M059J (cell line): ENCODE measurements at places on chromosomes 2 and 18. TPM values are rescaled to one million over a fixed set of nuclear protein-coding genes. Genes with fewer than 3 reads are reported as not detected.

GRCh38 chr2:203246646-203247045 lies 7.8 kb downstream of the CYP20A1 start:
- DNase-seq = no peak

GRCh38 chr2:71730785-71731383 lies 277.5 kb downstream of the DYSF start:
- no peak for DNase-seq

- no peak for DNase-seq
Measured at GRCh38 chr18:21896732-21897336, 156.2 kb downstream of the MIB1 start.

DNA sequence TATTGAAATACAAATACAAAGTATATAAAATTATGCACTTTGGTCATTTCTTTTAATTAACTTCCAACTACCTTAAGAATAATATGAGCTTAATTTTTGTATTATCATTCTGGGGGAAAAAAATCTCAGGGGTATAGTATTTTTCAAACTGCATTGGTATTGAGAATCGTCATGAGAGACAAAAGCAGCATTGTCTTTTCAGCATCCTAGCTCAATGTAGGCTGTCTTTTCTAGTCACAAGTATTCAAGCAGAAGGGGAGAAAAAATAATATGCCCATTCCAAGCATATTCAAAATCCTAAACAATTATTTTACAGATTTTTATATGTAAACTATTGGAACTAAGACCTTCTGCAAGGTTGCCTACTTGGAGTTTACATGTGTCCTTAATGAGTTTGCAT lies 693.3 kb downstream of the LRP1B start:
- DNase-seq = no peak

The ALLC gene
- not detected in 2 replicates for total RNA-seq

The ALKAL2 gene
- not detected in 2 replicates for total RNA-seq

- DNase-seq = no peak
Measured at GRCh38 chr2:46818819-46819218, 96.8 kb downstream of the MCFD2 start.

GRCh38 chr2:38155015-38155414 lies 79.1 kb upstream of the CYP1B1 start:
- DNase-seq = no peak

The FLACC1 gene
- total RNA-seq = 0.27 TPM in 1 of 2 replicates, not detected in the other

The GPR39 gene
- 8.2 and 10.7 TPM in 2 replicates for total RNA-seq

DNA sequence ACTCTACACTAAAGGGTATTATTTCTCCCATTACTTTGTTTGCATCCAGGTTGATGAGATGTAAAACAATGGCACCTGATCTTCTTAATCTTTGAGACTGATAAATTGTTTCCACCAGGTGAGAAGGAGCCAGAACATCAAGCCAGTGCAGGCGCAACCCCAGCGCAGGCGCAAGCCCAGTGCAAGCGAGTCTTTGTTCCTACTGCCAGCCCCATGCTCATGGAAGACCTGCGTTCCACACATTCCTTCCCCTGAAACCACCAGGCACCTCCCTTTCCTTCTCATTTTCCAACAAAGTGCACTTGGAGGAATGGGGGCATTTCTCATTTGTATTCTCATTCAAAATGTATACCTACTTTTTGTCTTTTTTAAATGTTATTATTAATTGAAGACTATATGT lies 188.7 kb upstream of the SMAD2 start:
- no peak for DNase-seq

GRCh38 chr2:39504790-39505335 lies 67.8 kb upstream of the MAP4K3 start:
- DNase-seq = no peak

DNA sequence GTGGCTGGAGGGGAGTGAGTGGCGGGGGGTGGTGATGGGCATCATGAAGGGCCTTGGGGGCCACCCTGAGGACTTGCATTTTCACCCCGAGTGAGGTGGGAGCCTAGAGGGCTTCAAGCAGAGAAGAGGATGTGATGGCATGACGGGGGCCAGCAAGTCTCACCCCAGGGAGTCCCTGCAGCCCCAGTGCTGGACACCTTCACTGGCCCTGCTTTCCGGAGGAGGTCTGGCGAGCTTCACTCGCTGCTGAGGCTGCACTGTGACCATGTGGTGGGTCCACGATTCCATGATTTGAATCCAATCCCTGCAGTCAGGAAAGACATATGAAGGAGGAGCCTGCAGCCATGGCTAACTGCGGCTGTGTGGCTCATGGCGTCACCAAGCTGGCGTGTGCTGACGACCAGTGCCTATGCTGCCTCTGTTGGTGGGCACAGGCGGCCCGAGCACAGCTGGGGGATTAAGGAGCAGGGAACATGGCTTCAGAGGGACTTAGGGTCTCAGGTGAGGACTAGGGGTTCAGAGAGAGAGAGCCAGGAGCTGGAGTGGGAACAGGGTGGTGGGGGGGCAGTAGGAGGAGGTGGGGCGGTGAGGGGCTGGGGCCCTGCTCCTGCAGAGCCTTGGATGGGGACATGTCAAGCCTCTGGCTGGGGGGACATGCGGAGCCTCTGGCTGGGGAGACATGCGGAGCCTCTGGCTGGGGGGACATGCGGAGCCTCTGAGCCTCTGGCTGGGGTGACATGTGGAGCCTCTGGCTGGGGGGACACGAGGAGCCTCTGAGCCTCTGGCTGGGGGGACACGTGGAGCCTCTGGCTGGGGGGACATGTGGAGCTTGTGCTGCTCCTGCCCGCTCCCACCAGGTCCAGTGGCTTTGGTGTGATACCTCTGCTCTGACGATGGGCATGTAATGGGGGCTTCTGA lies 3.6 kb downstream of the ZAP70 start:
- DNase-seq = no peak

The RAB6C gene
- 0.02 TPM in 1 of 2 replicates, not detected in the other for total RNA-seq
